Activated T-helper 2 cell treated with anti-CD3 and anti-CD28 coated beads, Interferon-gamma antibody, Interleukin-2, Interleukin-4, amounts not matched to agents 10 μg/mL and 5 μg/mL and 100 μg/mL, durations not matched to agents 14 hours and 24 hours and 36 hours (primary cell): ENCODE measurements at places on chromosomes 5 and 9.

DNA sequence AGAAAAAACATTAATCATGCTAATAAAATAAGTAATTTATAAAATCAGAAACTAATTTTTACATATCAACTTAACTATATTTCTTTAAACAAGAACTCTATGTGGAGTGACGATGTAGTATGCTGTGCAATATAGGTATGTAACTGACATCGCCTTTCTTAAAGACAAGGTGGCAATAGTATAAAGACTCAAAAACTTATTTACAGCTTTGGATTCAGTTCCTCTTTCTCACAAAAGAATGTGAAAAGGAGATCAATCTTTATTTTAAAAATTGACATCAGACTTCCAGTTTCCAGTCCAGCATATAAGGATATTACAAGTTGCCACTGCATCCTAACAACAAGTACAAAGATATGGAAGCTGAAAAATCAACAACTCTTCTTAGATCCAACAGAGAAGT lies 260.3 kb downstream of the TRIM36 start:
- H3K4me1 ChIP-seq, result no peaks in the 10 kb centered on the region
- DNase-seq, result no peak
- H3K27ac ChIP-seq, result no peak overlapping the region
- no peaks in the 10 kb centered on the region for H3K36me3 ChIP-seq

DNA sequence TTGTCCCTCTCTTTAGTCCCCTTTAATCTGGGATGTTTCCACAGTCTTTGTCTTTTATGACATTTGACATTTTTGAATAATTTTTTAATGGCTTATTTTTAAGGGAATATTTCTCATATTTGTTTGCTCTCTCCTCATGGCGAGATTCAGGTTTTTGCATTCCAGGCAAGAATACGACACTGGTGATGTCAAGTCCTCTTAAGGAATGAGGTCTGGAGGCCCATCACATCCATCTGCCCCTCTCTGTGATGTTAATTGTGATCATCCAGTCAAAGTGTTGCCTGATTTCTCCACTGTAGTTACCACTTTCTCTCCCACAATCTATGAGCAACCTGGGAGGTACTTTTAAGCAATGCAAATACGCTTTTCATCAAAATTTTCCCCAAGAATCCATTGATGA lies 193.2 kb downstream of the MAST4 start:
- H3K27me3 ChIP-seq, result peaks cover 11% of the 10 kb centered on the region
- no peaks in the 10 kb centered on the region for H3K4me1 ChIP-seq
- no peaks in the 10 kb centered on the region for H3K36me3 ChIP-seq

DNA sequence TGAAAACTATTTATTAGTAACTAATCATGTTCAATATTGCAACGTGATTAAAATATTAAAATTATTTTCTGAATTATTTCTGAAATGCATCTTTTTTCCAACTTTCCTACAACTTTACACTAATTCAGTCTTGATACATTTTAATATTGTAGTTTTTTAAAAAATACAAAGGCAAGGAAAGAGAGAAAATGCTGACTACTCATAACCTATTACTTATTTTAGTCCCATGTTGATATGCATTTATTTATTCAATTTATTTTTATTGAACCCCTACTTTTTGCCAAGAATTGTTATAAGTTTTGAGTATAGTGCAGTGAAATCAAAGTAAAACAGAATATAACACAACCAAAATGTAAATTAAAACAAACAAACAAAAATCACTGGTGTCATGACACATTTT lies 978.2 kb downstream of the CDH9 start:
- H3K27ac ChIP-seq, result no peak overlapping the region
- no peaks in the 10 kb centered on the region for H3K36me3 ChIP-seq
- H3K4me1 ChIP-seq, result no peaks in the 10 kb centered on the region
- H3K4me3 ChIP-seq, result no peak overlapping the region
- DNase-seq, result no peak

GRCh38 chr5:149730620-149731331 lies 666 bp downstream of the PPARGC1B start:
- H3K4me1 ChIP-seq, result peaks cover 2% of the 10 kb centered on the region
- peaks cover 15% of the 10 kb centered on the region for H3K27me3 ChIP-seq
- H3K36me3 ChIP-seq, result no peaks in the 10 kb centered on the region
- peak; percentile 46 for DNase-seq

- no peak for DNase-seq
- no peaks in the 10 kb centered on the region for H3K36me3 ChIP-seq
- H3K4me1 ChIP-seq, result no peaks in the 10 kb centered on the region
- H3K27me3 ChIP-seq, result no peaks in the 10 kb centered on the region
- no peak overlapping the region for H3K4me3 ChIP-seq
- no peak overlapping the region for H3K27ac ChIP-seq
Observed at GRCh38 chr5:123813937-123814624, 302.1 kb downstream of the CSNK1G3 start.

- DNase-seq, result no peak
- H3K4me1 ChIP-seq, result peaks cover 18% of the 10 kb centered on the region
- no peak overlapping the region for H3K4me3 ChIP-seq
- H3K36me3 ChIP-seq, result no peaks in the 10 kb centered on the region
- peaks cover 7% of the 10 kb centered on the region for H3K27me3 ChIP-seq
- no peak overlapping the region for H3K27ac ChIP-seq
Observed at GRCh38 chr5:176559683-176560082, 10.5 kb downstream of the CDHR2 start.

- peak overlapping the region; percentile 91 for H3K27ac ChIP-seq
- peak overlapping the region; percentile 80 for H3K4me3 ChIP-seq
- peak; percentile 13 for DNase-seq
- no peaks in the 10 kb centered on the region for H3K27me3 ChIP-seq
Observed at GRCh38 chr5:81779125-81779915, 28.4 kb upstream of the SSBP2 start.

DNA sequence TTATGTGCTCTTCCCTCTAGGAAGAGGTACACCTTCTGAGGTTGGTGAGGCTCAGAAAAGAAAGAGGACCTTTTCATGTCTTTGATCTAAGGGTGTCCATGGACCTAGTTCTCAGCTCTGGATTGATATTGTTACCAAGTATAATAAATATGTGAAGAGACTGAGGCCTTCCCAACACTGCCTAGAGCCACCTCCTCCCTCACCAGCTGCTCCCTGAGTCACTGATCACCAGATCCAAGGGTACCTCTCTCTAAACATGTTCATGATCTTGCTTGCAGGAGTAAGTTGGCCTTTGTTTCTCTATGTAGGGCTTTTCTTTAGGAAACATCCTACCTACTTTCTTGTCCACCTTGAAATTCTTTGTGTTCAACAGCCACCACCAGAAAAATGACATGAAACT lies 218.8 kb upstream of the ADRA1B start:
- no peaks in the 10 kb centered on the region for H3K4me1 ChIP-seq
- H3K27me3 ChIP-seq, result no peaks in the 10 kb centered on the region
- no peaks in the 10 kb centered on the region for H3K36me3 ChIP-seq

DNA sequence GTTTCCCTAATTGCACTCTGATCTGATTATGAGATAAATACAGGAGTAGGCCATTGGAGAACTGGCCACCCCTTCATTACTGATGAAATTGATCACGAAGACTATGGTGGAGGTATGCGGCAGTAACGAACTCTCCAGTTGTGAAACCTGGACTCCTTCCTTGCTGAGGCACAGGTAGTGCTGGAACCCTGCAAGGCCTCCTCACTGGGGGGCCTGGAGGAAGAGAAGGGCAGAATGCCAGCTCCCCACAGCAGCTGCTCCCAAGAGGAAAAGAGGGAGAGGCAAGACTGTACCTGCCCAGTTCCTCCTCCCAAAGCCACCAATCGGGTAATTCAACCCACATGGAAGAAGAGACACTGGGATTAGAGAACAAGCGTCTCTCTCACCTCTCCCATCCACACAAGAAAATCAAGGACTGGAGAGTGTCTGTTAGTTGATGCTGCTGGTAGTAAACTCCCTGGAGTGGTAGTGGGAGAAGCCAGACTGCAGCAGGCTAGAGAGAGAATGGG lies 19.1 kb upstream of the TRIO start:
- H3K4me1 ChIP-seq, result no peaks in the 10 kb centered on the region
- no peaks in the 10 kb centered on the region for H3K36me3 ChIP-seq
- peaks cover 2% of the 10 kb centered on the region for H3K27me3 ChIP-seq
- no peak overlapping the region for H3K27ac ChIP-seq

GRCh38 chr9:22065431-22066200 lies 56.5 kb upstream of the CDKN2B start:
- peaks cover 4% of the 10 kb centered on the region for H3K36me3 ChIP-seq
- no peak for DNase-seq
- peaks cover 35% of the 10 kb centered on the region for H3K27me3 ChIP-seq
- H3K27ac ChIP-seq, result no peak overlapping the region
- H3K4me3 ChIP-seq, result no peak overlapping the region

DNA sequence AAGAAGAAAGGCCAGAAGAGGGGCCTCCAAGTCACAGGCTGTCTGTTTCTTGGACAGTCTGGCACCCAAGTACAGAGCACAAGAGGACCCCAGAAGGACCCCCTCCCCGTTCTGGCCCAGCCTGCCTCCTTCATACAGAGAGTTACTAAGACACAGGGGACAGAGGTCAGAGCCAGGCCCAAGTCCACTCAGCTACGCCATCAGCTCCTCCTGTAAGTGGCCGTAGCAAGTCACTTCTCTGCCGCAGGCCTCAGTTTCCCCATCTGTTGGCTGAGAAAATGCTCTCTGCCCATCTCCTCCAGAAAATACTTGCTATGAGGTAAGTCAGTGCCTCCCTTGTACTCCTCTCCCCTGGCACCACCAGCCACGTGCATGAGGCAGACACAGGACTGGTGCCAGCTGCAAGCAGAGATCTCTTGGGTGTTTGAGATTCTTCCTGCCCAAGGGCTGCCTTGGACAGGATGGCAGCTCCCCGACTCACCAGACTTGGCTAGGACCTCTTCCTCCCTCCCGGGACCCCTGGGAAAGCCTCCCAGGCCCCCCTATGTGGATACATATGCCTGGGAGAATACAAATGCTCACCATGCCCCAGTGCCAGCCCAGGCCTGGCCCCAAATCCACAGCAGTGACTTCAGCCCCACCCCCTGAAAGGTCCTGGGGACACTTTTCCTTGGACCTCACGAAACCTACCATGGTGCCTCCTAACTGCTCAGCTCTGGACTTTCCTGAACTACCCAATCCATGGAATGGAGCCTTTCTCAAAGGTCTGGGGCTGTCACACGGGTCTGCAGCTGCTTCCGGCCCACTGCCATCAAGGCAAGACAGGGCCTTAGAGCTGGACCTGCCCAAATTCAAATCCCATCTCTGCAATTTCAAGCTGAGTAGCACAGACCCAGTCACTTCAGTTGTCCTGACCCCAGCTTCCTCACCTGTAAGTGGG lies 5.1 kb downstream of the EEIG1 start:
- peaks cover 64% of the 10 kb centered on the region for H3K4me1 ChIP-seq
- peaks cover 27% of the 10 kb centered on the region for H3K36me3 ChIP-seq
- no peaks in the 10 kb centered on the region for H3K27me3 ChIP-seq
- peak overlapping the region; percentile 90 for H3K4me3 ChIP-seq

GRCh38 chr9:130927995-130928900 lies 10.8 kb downstream of the FIBCD1 start:
- peaks cover 18% of the 10 kb centered on the region for H3K27me3 ChIP-seq
- H3K4me1 ChIP-seq, result no peaks in the 10 kb centered on the region
- no peak for DNase-seq
- H3K27ac ChIP-seq, result no peak overlapping the region

DNA sequence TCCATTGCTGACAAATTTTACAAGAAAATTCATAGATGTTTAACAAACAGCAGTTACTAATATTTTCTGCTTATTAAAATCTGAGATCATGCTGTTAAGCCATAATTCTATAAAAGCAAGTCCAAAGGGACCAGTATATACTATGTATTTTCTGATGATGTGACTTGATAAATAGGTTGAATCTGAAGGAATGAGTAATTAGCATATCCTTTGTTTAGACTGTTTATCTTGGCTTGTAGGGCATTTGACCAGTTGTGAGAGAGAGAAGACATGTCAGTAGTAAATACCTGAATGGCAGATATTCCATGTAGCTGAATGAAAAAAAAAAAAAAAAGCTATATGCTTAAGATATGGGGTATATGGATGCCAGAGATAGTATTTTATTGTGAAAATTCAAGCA lies 14.6 kb downstream of the CPEB4 start:
- no peaks in the 10 kb centered on the region for H3K36me3 ChIP-seq
- H3K27me3 ChIP-seq, result no peaks in the 10 kb centered on the region
- no peak for DNase-seq
- H3K4me3 ChIP-seq, result no peak overlapping the region

GRCh38 chr5:125293223-125293622 lies 546.8 kb upstream of the ZNF608 start:
- H3K27ac ChIP-seq, result no peak overlapping the region
- no peak overlapping the region for H3K4me3 ChIP-seq
- no peaks in the 10 kb centered on the region for H3K27me3 ChIP-seq
- H3K36me3 ChIP-seq, result no peaks in the 10 kb centered on the region
- DNase-seq, result no peak
- no peaks in the 10 kb centered on the region for H3K4me1 ChIP-seq
